BJ (cell line): ENCODE measurements at places on chromosomes 6 and 20.

DNA sequence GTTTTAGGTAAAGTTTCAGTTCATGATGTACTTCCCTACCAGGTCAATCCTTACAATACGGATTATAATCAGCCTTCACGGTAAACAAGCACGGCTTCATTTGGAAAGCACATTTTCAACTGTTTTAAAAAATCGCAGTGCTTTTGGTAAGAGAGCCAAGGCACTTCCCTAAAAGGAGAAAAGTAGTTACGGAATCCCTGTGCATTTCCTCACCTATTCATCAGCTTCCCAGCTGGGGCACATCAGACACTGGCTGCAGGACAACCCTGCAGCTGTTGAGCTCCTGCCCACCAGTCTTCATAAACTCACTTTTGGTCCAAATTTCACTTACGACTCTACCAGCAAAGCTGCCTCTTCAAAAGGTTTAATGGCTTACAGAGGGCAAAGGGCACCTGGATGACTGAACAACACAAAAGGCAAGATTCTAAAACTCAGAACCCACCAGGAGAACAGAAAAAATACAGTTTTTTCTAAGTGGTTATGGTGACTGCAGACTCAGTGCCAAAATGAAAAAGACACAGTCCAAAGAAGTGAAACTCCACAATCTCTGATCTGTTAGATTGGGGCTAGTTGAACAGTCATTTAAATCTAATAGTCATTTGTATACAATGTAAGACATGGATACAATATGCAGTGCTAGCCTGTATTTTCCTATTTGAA is 7.5 kb downstream of the SNX5 start:
- DNase-seq: no peak

- no peak for DNase-seq
Observed at GRCh38 chr20:60727425-60727824, 524.6 kb upstream of the CDH4 start.

GRCh38 chr6:161817881-161818280 is 544.0 kb upstream of the AGPAT4 start:
- no peak for DNase-seq

GRCh38 chr20:46568570-46569129 is 18.2 kb upstream of the OCSTAMP start:
- DNase-seq: no peak
